NCI-H1105 treated with DMSO at 0.1 percent for 48 hours (cell line): ENCODE measurements at places on chromosomes 16 and 17.

DNA sequence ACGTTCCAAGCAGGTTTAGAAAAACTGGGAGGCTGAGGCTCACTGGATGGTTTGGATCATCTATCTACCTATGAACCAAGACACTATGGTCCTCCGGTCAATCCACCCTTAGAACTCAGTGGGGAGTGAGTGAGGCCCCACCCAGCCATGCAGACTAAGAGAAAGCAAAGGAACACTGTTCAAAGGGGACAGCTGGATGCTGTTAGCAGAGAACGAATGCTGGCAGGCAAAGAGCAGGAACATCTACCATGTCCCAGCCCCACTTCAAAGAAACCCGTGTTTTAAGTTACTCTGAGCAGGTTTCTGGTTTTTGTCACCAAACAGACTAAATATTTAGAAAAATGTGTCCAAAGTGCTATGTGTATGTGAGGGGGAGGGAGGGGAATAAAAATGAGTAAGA lies 183.4 kb upstream of the XYLT1 start:
- no peak for DNase-seq

DNA sequence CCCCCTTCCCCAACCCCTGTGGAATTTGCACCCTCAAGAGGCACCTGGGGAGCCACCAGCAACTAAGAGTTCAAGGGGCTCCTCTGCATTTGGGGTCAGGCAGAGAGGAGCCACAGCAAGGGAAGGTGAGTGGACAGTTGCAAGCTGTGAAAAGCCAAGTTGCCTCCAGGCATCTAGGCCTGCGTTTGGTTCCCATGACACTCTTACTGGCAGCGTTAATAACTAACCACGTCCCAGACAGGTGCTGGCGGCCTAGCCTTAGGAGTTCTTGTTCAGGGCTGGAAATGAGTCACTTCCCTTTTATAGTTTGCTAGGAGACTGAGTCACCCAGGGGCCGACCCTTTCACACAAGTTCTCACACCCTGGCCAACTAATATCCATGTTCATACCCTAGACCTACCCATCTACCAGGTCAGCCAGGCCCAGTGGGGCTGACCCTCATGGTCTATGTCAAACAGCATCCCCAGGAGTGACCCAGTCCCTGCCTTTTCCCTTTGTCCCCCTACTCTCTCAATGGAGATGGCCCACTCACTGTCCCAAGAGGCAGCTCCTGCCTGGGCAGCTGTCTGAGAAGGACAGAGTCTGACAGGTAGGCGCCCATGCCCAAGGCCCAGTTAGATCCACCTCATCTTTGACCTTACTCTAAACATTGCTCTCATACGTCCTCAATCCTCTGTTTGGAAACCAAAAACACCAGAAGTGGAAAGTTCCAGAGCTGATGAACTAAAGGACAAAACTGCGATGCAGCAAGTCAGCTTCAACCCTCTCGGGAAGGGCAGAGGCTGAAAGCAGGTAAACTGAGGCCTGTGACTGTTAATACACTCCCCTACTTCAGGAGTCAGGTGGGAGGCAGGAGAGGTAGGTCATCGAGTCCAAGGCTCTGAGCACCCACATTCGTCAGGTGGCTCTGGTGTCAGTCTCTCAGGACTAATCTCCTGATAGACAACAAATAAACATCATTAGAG lies 300.6 kb downstream of the SOX9 start:
- DNase-seq: no peak

DNA sequence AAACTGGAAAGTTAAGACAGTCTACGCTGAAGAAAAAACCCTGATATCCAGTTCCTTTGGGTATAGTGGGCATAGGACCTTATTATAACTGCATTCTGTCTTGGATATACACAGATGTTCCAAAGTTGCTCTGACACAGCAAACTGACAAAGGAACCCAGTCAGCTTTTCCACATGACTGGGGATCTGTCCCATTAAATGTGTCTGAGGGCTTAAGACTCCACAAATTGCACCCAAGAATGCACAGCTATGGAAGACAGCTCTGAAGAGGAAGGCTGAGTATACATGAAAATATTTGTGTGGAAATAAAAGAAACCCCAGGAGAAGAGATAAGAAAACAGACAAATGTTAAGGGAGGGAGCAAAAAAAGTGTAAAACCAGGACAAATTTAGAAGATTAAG lies 114.1 kb downstream of the SPAG9 start:
- no peak for DNase-seq

- no peak for DNase-seq
These were observed 17.5 kb downstream of the GP2 start for GRCh38 chr16:20309786-20310185.

- no peak for DNase-seq
These were observed 38.9 kb downstream of the LMF1 start for GRCh38 chr16:931626-932500.

GRCh38 chr17:1003633-1003971 lies 6.7 kb downstream of the TIMM22 start:
- no peak for DNase-seq

- no peak for DNase-seq
These were observed 30.5 kb downstream of the PIK3R6 start for GRCh38 chr17:8836821-8837562.

- peak; percentile 20 for DNase-seq
These were observed 1.6 kb downstream of the NUFIP2 start for GRCh38 chr17:29292071-29292991.

GRCh38 chr17:67439269-67439668 lies 62.2 kb downstream of the PITPNC1 start:
- DNase-seq: no peak

GRCh38 chr16:58425756-58426494 lies 33.7 kb downstream of the GINS3 start:
- DNase-seq: no peak

DNA sequence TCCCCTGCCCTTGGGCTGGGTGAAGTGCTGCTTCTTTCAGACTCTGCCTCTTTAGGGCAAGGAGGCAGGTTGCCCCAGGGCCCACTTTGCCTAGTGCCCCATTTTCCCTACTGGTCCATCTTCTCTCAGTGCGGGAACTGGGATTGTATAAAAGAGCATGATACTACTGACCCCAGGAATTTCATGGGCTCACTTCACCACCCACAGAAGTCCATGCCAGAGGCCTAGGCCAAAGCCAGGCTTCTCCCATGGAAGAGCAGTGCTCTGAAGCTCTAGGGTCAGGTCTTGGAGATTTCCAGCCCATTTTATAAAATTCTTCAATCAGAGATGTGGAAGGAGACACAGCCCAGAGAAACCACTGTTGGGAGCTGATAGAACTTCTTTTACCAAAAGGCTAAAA lies 5.7 kb downstream of the CACNG1 start:
- DNase-seq: no peak

GRCh38 chr16:66717112-66717675 lies 20.7 kb upstream of the CMTM4 start:
- no peak for DNase-seq

DNA sequence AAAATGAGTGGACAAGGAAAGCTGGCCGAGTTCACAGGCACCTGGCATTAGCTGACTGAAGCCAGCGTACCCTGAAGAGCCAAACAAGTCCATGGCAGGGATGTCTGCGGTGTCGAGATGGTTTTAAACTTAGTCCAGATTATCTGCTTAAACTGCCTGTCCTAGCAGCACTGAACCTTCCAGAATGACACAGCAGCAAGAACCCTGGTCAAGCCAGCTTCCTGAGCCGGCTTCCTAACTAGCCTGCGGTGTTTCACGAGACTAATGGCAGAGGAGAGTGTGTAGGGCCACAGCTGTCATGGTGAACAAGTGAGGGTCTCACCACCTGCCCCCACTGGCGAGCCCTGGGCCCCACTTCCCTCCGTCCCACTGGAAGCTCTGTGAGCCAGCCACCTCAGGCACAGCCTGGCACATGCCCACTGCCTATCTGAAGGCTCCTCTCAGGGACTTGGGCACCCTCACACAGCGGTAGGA lies 28.8 kb upstream of the MTSS2 start:
- DNase-seq: no peak

DNA sequence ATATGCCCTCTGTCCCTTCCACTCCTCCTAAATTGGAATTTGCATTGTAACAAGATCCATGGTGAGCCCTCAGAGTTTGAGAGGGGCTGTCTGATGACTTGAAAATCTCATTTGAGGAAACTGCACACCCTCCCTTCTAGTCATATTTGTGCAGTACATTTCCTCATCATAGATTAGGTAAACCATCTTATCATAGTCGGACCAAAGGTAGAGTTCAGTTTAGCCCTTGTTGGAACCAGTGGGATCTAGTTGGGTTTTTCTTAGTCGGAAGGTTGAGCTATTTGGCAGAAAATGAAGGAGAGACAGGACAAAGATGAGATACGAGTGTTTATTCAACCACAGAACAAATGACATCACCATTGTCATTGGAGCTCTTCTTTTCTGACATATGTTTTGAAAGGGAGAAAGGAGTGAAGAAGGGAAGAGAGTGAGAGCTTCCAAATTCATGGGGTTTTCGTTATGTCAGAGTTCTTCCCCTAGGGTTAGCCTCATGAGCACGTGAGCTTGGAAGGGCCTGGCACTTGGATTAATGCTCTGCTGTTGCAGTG lies 15.8 kb upstream of the KRT20 start:
- DNase-seq: no peak

- no peak for DNase-seq
These were observed 2.4 kb downstream of the GJD3 start for GRCh38 chr17:40361925-40362695.

DNA sequence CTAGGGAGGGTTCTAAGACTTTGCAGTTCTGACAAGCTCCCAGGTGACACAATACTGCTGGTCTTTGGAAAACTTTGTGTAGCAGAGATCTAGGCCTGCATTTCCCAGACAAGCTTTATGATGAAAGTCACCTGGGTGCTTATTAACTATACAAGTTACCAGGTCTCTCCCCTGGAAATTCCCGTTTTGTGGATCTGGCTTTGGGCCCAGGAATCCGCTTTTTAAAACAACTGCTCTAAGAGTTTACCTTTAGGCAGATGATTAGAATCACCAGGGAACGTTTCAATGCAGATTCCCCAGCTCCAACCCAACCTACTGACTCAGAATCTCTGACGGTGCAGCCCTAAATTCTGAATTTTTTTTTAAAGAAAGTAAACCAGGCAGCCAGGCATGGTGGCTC lies 36.3 kb downstream of the MYH3 start:
- no peak for DNase-seq

DNA sequence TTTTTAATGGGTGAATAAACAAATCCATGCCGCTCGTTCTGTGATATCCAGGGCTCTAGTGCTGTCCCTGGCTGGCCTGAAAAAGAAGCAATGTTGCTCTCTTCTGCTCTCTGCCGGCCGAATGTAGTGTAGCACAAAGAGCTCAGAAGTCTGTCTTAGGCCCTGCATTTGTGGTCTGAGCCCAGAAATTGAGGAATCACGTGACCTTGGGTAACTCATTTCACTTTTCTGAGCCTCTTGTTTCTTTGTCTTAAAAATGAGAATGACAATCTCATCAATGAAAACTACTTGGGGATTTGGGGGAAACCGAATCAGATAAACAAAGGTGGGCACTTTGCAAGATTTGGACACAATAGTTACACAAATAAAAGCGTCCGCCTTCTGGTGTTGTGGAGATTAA lies 381.6 kb upstream of the ASIC2 start:
- peak; percentile 27 for DNase-seq

GRCh38 chr17:10156948-10157607 lies 41.3 kb downstream of the GAS7 start:
- DNase-seq: no peak

DNA sequence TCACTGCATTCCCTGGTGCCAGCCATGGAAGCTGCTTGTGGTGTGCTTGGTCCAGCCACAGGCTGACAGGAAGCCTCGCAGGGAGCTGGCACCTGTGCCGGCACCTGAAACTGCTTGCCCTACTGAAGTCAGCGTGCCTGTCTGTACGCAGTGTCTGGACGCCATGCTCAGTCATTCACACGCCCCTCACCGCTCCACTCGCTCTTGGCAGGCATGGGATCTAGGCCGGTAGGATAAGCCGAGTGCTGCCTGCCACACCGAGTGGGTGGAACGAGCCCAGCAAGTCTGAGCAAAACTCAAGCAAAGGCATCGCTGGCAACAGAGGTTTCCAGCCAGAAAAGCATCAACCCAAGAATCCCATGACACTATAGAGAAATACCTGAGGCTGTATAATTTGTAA lies 350.6 kb downstream of the CDH11 start:
- no peak for DNase-seq

- DNase-seq: no peak
These were observed 4.1 kb downstream of the MRPS7 start for GRCh38 chr17:75265614-75266315.

GRCh38 chr16:1530883-1531637 lies 2.4 kb upstream of the TMEM204 start:
- no peak for DNase-seq

- no peak for DNase-seq
These were observed 180.8 kb downstream of the RBFOX1 start for GRCh38 chr16:7513429-7513828.

DNA sequence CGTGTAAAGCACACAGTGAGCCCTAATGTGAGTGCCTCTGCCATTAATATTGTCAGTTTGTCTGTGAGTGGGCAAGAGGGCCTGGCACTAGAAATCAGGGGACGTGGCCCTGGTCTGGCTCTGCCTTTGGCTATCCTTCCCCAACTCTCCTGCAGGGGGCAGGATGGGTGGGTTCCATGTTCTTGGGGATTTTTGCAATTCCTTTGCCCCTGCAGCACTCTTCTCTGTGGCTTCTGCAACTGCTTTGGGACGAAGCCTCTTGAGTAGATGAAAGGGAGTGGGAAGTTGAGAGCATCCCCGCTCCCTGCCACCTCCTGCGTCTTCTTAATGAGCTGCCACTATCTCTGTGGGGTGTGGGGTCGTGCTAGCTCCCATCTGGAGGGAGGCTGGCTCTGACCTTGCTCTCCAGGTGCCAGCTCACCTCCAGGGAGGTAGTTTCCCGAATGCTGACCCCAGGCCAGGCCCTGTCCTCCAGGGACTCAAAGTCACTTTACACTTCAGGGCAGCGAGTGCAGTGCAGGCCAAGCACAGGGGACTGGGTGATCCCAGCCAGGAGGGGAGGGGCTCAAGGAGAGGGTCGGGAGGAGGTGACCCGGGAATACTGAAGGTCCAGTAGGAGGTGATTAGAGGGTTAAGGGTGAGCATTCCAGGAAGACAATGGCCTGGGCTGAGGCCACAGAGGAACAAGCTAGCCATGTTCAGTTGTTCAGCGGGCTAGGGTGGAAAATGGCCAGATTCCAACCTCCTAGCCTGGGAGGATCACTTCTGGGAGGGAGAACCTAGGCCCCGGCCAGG lies 121.0 kb upstream of the NLRP1 start:
- DNase-seq: no peak

DNA sequence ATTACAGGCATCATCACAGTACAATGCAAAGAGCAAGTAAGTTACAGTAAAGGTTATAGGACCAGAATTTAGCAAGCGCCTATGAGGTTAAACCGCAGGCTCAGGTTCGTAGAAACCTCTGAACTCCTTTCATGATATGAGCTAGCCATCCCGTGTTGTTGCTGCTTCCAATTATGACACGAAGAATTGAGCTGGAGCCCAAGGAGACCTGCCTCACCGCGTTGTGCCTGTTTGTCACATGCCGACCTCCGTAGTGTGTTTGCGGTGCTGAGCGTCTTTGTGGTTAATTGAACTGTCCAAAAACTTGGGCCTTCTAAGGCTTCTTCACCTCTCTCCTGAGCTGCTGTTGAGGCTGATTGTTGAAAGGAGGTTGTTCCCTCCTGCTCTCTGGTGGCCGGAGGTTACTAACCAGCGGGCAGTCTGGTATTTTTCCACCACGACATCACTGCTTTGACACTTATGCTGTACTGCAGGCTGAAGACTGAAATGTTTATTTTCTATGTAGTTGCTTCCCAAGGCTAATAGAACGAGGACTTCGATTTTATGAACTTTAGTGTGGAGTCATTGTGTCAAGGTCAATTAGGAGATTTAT lies 67.5 kb downstream of the SEC14L1 start:
- DNase-seq: peak; percentile 39

GRCh38 chr17:63519972-63520882 lies 2.9 kb upstream of the KCNH6 start:
- peak; percentile 94 for DNase-seq

- no peak for DNase-seq
These were observed 6.7 kb downstream of the BAHCC1 start for GRCh38 chr17:81401723-81402529.
